ENCODE measurements at places on chromosomes 12 and 14.
A peak's percentile ranks its signal among the peaks of the same experiment; 100 is the strongest.

DNA sequence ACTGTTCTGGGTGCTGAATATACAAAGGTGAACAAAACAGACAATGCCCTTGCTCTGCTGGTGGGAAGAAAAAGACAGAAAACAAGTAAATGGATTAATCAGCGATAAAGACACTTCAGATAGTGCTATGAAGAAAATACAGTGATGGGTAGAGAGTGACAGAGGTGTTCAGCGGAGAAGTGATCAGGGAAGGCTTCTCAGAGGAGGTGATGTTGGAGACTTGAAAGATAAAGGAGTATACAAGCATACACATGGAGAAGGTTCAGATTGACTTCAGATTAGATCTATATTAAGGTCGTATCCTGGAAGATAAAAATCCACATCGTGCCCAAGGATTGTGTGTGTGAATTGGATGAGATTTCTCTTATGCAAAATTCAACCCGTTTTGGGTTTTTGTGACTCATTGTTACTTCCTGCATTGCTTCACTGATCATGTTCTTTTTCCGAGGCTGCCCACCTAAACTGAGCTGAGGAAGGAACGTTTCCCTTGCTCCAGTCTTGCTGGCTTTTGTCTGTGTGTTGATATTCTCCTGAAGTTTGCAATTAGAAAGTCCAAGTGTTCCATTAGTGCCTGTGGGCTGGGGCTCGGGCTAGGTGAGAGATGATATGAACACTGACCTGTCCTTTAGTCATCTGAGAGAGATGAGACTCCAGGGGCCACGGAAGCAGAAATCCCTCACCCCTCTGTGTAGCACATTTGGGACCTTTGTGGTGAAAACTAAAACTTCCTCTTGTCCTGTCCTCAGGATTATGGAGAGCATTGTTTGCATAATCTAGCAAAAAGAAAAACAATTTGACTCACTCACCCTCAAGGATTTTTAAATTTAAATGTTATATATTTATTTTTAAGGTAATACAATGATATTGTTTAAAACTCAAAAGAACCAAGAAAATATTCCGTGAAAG, 27.6 kb downstream of the PLXNC1 start:
- DNase-seq = no peak

DNA sequence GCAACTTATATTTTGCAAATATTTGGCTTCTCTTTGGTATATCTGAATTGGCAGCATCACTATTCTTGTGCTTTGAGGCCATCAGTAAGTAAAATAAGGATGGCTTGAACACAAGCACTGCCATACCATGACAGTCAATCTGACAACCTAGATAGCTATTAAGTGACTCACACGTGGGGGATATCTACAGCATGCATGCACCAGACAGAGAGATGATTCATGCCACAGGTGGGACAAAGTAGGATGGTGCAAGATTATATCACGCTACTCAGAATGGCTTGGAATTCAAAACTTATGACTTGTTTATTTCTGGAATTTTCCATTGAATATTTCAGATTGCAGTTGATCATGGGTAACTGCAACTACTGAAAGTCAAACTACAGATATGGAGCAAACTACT, 675.6 kb upstream of the MDGA2 start:
- DNase-seq = no peak

- no peak for DNase-seq
Observed at GRCh38 chr12:62146318-62146717, 113.9 kb upstream of the USP15 start.

- DNase-seq = no peak
Observed at GRCh38 chr12:20476551-20476950, 108.2 kb downstream of the PDE3A start.

GRCh38 chr12:9669534-9669933, at the start of gene CLEC2D:
Gene CLEC2D, plus strand, starts transcription at chr12:9669713. Its CDS starts 22 bp downstream, at chr12:9669735.
- DNase-seq = no peak

DNA sequence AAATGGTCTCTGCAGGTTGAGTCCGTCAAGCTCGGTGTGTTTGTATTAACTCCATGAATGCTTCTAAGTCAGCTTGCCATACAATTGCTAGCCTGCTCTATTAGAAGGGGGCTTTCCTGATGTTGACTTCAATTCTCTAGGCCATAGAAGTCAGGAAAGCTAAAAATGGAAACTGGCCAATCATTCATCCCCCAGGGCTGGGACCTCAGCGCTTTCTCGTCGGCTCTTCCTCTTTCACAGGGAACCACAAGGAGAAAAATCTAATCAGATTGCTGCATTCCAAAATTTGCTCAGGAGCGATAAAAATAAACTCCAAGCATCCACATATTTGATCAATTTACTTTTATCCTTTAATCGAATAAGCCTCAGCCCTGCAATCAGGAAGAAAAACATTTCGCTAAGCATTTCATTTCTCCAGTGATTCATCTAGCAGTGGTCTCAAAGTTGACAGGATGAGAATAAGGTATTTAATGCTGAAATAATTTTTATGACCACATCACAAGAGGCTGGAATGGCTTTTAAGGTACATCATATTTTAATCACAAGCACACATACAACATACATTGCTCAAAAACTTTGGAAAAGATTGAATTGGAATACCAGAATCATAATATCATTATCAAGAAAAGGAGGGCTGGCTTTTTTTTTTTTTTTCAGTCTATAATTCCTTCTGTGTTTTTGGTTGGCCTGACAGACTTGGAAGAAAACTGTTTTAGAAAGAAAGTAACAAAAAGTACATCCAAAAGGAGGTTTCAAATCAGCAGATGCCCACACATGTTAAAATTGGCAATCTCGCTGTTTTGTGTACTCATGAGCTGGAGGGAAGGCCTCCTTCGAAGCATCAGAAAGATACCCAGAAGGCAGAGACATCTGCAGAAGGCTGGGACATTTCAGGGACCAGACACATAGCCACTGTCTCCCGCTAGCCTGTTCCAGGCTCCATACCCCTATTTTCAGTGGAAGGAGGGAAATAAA, 316.3 kb downstream of the NUAK1 start:
- DNase-seq = no peak

- no peak for DNase-seq
Observed at GRCh38 chr14:99435327-99435726, 45.3 kb downstream of the SETD3 start.

DNA sequence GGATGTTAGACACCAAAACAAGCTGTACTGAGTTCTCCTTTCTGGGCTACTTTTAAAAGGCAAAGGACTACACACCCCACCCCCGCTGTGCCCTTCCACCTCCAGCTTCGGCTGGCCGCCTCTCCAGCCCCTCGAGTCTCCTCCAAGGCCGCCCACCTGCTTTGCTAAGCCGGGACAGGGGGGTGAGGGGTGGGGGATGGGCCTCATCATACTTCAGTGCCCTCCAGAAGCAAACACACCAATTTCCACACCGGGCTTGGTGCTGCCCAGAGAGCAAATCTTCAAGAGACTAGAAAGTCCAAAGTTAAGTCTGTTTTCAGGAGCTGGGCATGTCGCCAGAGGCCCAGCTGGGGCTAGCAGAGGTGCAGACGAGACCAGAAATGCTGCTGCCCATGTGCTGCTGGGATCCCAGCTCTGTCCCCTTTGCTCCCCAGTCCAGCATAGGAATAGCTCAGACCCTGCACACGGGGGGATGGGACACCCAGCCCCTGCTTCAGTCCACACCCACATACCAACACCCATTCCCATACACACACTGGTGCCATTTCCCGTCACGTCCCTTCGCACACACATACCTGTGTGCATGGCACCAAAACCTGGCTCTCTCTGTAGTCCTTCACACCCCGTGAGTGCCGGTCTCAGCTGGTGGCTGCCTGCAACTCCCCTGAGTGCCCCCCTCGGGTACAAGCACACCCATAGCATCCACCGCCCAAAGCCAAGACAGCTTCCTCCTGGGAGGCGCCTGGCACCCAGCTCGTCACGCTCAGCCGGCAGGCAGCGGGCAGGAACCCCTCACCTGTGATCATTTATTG, 1.0 kb downstream of the SLC6A12 start:
- no peak for DNase-seq

GRCh38 chr14:21498540-21499526, 12.3 kb downstream of the METTL3 start:
- peak; percentile 46 for DNase-seq

GRCh38 chr14:67240168-67240932, 885 bp upstream of the PALS1 start:
- DNase-seq = no peak

DNA sequence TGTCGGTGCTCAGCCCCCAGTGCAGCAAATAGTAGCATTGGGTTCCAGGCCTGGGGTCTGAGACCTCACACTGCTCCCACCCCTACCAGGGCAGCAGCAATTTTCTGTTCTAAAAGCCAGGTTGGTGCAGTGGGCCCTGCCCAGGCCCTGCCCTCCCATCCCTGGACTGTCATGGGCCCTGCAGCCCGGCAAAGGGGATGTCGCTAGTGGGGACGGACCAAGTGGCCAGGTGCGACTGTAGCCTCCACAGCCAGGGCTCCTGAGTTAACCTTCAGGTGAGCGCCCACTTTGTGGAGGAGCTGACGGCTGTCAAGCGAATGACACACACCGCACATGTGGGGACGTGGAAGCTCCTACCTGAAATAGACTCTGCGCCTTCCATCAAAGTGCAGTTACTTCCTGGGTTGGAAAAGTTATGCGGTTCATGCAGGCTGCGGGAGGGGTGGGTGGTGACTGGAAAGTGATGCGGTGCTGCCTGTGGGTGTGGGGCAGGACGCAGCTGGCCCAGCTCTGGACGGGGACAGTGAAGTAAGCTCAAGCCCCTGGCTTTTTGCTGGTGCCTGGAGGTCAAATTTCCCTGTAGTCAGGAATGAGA, 1.5 kb downstream of the INF2 start:
- no peak for DNase-seq

GRCh38 chr14:45120096-45120495, 14.2 kb downstream of the FKBP3 start:
- DNase-seq = no peak

DNA sequence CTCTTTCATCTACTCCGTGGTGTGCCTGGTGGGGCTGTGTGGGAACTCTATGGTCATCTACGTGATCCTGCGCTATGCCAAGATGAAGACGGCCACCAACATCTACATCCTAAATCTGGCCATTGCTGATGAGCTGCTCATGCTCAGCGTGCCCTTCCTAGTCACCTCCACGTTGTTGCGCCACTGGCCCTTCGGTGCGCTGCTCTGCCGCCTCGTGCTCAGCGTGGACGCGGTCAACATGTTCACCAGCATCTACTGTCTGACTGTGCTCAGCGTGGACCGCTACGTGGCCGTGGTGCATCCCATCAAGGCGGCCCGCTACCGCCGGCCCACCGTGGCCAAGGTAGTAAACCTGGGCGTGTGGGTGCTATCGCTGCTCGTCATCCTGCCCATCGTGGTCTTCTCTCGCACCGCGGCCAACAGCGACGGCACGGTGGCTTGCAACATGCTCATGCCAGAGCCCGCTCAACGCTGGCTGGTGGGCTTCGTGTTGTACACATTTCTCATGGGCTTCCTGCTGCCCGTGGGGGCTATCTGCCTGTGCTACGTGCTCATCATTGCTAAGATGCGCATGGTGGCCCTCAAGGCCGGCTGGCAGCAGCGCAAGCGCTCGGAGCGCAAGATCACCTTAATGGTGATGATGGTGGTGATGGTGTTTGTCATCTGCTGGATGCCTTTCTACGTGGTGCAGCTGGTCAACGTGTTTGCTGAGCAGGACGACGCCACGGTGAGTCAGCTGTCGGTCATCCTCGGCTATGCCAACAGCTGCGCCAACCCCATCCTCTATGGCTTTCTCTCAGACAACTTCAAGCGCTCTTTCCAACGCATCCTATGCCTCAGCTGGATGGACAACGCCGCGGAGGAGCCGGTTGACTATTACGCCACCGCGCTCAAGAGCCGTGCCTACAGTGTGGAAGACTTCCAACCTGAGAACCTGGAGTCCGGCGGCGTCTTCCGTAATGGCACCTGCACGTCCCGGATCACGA, 2.2 kb downstream of the SSTR1 start:
- DNase-seq = peak; percentile 3

DNA sequence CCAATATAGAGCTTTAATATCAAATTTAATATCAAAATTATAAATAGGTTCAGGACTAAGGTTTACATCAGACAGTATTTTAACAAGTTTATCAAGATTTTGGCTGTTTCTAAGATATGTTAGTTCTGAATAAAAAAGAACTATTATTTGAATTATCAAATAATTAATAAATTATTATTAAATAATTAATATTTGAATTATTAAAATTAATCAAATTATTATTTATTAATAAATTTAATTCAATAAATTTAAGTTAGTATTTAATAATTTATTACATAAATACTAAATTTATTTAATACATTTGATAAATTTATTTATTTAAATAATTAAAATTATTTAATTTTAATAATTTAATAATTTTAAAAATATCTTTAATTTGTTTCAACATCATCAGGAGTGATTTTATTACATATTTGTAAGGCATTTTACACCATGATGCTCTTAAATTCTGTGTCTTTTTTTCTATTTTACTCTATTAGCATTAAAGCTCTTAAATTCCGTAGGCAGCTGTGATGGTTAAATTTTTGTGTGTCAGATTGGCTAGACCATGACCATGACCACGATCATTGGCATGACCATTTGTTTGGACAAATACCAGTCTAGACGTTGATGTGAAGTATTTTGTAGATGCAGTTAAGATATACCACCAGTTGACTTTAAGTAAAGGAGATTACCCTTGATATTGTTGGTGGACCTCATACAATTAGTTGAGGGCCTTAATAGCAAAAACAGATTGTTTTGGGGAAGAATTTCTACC, 82.6 kb downstream of the BBS10 start:
- DNase-seq = no peak

DNA sequence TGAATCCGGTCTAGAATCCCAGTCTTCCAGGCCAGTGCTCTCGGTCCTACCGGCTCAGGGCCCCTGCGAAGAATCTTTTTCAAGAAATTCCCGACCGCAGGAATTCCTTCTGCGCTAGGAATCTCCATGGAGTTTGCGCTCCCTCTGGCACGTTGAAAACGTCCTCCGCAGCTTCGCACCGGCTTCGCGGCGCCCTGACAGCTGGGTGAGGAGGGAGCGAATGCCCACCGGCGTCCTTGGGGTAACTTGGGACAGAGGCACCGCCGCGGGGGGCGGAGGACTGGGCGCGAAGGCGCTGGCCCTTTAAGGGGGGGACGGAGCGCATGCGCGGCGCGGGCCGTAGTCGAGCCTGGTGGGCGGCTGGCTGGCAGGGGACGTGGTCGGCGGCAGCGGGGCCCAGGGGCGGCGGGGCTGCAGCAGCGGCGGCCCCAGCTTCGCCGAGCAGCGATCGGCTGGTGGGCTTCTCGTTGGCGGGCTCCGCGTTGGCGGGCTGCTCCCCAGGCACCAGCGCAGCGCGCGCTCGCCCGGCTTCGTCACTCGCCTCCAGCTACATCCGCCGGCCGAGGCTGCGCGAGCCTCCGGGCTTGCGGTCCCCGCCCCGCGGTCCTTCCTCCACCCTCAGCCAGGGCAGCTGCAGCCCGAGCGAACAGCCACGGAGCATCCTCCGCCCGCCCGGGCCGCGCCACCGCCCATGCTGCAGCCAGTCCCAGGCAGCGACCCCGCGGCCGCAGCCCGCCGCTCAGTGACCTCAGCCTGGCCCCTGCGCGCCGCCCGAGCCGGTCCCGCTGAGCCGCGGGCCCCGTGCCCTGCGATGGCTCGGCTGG, at the start of gene VASH1:
TSS of gene VASH1 (plus strand) at position 333 of the 824 bp plus-strand sequence. CDS start 1,354 bp downstream, outside the sequence.
- no peak for DNase-seq

DNA sequence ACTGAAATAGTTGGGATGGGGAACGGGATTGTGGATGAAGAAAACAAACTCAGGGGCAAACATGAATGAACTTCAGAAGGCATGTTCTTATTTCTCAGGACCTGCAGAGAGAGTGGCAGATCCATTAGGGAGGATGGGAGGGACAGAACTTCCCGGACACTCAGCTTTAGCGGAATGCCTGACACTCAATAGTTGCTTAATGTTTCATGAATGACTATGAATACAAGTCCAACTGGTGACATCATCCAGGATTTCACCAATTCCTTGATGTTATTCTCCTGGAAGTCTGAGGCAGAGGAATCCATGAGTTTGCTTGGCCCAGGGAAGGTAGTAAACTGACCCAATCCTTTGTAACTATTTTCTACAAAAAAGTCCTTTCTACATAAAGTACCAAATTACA, 37.8 kb upstream of the LRRC10 start:
- no peak for DNase-seq
